ENCODE measurements at places on chromosomes 3 and 15.
A peak's percentile ranks its signal among the peaks of the same experiment; 100 is the strongest.

DNA sequence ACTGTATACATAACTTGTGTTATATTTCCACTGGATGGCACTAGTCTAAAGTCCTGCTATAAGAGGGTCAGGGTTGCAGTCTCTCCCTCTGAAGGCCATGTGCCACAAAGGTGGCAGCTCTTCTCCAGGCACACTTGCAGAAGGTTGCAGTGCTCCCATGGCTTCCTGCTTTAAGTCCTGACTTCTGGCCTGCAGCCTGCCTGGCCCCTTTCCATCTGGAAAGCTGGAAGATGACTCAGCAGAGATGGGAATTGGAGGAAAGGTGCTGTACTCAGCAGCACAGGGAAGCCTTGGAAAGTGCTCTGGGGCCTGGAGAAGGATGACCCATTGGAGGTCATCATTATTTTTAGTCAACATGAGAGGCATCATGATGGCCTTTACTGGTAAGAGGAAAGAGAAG, 40.9 kb upstream of the MRPL3 start:
- DNase-seq = peak; percentile 70

DNA sequence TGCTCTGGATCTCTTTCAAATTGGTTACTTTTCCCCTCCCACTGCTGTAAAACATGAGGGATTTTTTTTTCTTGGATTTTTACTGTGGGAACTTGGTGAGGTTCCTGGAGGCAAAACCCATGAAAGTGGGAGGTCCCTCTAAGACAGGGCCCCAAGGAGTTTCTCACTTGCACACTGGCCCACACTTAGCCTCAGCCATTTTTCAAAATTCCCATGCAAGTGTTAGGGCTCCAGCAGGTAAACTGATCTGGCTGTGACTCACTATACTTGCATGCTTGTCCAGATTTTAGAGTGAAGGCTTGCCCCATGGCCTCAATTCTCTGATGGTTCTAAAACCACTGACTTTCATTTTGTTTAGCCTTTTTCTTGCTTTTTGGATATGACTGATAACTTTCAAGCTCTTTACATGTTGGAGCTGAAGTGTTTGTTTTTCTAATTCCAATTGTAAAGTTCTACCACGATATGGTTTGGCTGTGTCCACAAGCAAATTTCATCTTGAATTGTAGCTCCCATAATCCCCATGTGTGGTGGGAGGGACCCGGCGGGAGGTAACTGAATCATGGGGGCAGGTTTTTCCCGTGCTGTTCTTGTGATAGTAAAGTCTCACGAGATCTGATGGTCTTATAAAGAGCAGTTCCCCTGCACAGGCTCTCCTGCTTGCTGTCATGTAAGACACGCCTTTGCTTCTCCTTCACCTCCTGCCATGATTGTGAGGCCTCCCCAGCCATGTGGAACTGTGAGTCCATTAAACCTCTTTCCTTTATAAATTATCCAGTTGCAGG, 37.7 kb downstream of the MCCC1 start:
- peak; percentile 8 for DNase-seq

- no peak for DNase-seq
These were observed 4.5 kb upstream of the MYRIP start for GRCh38 chr3:39804951-39805350.

DNA sequence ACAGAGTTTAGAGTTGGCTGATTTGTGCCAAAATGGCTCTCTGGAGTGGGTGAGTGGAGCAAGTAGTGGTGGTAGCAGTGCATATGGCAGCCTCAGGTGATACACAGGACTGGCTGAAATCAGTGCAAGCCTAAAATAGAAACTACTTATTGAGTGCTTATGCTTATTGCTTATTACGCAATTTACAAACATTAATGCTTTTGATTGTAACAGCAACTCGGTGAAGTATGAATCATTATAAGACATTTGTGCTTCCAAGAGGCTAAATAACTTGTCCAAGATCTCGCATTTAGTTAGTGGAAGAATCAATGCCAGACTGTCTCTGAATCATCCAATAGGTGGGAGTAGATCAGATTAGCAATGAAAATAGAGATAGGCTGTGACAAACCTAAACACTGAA, 353.8 kb downstream of the NAALADL2 start:
- peak; percentile 11 for DNase-seq

- no peak for DNase-seq
These were observed 40.9 kb downstream of the MEF2A start for GRCh38 chr15:99606646-99607045.

- DNase-seq = no peak
These were observed 9.9 kb downstream of the SEMA4B start for GRCh38 chr15:90211009-90211408.

- no peak for DNase-seq
These were observed 54.6 kb downstream of the UMPS start for GRCh38 chr3:124784686-124785382.

DNA sequence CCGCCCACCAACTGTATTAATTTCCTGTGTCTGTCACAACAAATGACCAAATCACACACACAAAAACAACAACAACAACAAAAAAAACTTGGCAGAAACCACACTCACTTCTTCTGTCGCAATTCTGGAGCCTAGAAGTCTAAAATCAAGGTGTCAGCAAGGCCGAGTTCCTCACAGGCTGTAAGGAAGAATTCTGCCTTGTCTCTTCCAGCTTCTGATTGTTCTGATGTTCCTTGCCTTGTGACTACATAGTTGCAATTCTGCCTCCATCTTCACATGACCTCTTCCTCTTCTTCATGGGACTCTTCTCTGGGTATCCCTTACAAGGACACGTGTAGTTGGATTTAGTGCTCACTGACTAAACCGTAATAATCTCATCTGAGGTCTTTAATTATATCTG, 61.4 kb downstream of the IL12A start:
- DNase-seq = no peak

DNA sequence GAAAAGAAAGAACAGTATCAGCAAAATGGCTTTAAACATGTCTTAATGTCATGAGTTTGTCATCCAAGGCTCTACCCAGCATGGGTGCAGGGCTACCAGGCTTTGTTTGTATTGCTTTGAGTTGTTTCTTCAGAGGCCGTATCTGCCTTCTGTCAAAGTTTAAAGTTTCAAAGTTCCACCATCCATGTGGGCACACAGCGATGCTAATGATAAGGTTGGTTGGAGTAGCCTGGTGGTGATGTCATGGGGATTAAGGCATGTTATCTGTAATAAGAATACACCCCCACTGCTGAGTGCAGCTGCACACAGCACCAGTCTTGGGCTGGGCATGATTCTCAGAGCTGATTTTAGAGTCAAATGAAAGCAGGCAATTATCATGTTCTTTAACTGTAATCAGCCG, 72.0 kb upstream of the LRTM1 start:
- DNase-seq = no peak

GRCh38 chr3:133989936-133990702, 39.6 kb downstream of the SLCO2A1 start:
- DNase-seq = no peak

GRCh38 chr15:76939715-76940114, 8.2 kb downstream of the RCN2 start:
- DNase-seq = no peak

DNA sequence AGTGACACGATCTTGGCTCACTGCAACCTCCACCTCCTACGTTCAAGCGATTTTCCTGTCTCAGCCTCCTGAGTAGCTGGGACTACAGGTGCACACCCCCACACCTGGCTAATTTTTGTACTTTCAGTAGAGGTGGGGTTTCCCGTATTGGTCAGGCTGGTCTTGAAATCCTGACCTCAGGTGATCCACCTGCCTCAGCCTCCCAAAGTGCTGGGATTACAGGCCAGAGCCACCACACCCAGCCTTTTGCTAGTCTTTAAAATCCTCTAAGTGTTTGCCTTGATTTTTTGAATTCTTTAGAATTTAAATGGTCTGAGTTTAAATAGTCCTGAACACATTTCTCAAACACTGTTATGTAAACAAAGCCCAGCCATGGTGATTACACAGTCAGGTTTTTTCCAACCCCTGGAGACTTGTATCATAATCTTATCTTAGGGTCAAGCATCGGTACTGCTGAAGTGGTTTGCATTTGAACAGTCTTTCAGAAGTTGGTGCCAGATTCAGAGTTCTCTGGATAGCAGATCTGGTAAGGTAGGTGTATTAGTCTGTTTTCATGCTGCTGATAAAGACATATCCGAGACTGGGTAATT, 28.2 kb upstream of the PIAS1 start:
- no peak for DNase-seq

GRCh38 chr3:136093771-136094170, 102.4 kb downstream of the MSL2 start:
- DNase-seq = no peak

- no peak for DNase-seq
These were observed 5.7 kb downstream of the LYSMD2 start for GRCh38 chr15:51731549-51732267.

- no peak for DNase-seq
These were observed 566.0 kb downstream of the ROBO2 start for GRCh38 chr3:77605865-77606264.

GRCh38 chr15:39792025-39792843, 9.6 kb upstream of the FSIP1 start:
- DNase-seq = no peak

GRCh38 chr3:40864915-40865314, 334.4 kb upstream of the CTNNB1 start:
- DNase-seq = no peak

- no peak for DNase-seq
These were observed 24.0 kb upstream of the USP3 start for GRCh38 chr15:63480441-63480821.

Data from fibroblast of skin of left quadriceps (primary cell).